ENCODE measurements at places on chromosomes 12 and 14.

DNA sequence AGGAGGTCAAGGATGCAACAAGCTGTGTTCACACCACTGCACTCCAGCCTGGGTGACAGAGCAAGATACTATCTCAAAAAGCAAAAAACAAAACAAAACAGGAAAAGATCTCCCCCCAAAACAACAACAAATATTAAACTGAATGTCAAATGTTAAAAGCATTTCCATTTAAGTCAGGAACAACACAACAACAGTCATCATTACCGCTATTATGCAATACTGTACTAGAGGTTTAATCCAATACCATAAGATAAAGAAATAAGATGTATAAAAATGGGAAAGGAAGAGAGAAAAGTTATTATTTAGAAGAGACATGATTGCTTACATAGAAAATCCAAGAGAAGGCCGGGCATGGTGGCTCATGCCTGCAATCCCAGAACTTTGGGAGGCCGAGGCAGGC is 36.6 kb downstream of the FERMT2 start:
- no peak for DNase-seq

DNA sequence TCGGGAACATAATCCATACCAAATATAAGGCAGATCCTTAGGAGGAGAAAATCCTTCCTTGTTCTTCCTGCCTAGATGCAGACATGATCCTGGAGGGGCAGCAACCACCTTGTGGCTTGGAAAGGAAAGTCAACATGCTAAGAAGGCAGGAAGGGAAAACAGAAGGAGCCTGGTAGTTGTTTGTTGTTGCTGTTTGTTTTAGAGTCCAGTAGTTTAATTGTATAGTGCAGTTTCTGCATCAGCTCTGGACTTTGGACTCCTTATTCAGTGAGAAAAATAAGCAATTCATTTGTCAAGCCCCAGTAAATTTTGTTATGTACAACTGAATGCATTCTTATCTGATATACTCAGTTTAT is 45.7 kb upstream of the APPL2 start:
- DNase-seq: no peak

GRCh38 chr12:66242311-66242710 is 53.3 kb downstream of the IRAK3 start:
- DNase-seq: no peak

DNA sequence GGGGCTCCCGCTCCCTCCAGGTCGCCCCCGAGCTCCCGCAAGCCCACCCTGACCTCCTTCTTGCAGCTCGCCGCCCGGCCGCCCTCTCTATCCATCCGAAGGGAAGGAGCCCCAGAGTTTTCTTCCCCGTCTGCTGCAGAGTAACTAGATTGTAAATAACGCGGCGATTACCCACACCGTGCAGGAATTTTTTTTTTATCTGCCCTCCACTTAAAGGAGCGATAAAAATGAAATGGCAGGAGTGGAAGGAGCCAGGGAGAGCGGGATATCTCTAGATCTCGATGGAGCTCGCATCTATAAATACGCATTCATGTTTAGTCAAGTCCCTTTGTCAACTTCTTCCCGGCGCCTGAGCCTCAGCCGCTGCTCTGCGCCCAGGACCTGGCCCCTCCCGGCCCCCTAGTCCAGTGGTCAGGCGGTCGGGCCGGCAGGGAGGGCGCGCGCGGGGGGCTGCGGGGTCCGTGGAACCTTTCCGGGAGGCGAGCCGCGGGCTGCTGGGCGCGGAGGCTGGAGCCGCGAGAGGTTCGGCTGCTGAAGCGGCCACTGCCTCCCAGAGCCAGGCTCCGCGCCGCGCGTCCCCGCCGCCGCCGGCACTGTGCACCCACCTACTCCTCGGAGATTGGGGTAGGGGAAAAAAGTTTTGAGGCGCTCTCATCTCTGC is 386.0 kb downstream of the BCAT1 start:
- DNase-seq: no peak

GRCh38 chr12:131753005-131753404 is 42.1 kb downstream of the SFSWAP start:
- no peak for DNase-seq

GRCh38 chr14:47526591-47527244 is 148.7 kb downstream of the MDGA2 start:
- no peak for DNase-seq

DNA sequence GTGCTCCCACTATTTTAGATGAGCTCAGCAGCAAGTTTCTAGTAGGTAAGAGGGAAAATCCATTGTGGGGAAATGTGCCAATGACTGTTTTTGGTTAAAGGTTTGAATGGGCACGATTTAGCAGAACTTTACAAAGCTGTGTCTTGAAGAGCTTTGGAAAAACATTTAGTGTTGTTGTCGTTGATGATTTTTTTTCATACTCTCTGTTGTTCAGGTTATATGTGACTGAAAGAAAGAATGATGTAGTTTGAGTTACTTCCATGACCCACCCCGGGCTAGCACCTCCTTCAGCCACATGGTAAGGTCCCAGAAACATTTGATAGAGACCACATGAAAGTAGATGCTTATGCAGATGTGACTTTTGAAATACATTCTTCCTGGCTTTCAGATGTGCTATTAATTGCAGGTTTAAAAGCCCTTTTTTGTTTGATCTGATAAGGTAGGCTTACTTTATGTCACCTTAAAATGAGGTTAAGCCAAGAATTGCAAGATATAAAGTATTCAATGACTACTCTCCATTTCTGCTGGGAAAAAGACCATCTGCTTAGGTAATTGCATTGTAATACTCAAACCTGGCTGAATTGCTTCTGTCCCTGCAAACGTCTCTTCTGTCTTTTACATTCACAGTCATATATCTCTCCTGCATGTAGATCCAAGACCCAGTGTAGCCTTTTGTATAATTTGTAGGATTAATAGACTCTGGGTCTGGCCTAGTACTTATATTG is 250.6 kb downstream of the RGS6 start:
- DNase-seq: no peak

DNA sequence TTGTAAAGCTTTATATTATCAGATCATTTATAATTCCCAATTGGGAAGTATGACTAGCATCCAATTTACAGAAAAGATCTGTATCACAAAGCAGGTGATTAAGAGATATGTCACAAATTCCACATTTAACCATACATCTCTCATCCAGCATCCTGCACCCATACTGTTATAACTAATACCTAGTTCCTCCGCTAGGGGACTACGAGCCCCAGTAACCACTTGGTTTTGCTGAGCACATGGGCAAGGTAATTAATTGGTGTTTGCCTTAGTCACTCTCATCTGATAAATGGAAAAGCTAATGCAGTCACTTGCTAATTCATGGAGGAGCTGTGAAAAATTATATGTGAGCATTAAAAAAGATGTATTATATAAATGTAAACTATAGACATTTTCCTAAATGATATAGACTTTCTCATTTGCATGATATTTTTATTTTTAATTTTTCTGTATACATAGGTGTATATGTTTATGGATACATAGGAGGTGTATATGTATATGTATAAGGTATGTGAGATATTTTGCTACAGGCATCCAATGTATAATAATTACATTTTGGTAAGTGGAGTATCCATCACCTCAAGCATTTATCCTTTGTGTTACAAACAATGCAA is 1031.8 kb downstream of the GALC start:
- DNase-seq: no peak

DNA sequence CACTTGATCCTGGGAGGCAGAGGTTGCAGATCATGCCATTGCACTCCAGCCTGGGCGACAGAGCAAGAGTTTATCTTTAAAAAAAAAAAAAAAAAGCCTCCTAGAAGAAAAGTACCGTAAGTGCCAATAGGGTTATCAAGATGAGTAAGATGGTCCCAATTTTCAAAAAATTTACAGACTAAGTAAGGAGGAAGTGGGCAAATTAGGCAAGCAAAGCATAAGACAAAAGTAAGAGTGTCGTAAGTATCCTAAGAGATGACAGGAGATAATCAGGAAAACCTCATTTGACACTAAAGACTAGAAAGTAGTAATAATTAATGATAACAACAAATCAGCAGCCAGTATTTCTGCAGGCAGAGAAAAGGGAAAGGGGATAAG is 12.2 kb downstream of the PYM1 start:
- DNase-seq: no peak

DNA sequence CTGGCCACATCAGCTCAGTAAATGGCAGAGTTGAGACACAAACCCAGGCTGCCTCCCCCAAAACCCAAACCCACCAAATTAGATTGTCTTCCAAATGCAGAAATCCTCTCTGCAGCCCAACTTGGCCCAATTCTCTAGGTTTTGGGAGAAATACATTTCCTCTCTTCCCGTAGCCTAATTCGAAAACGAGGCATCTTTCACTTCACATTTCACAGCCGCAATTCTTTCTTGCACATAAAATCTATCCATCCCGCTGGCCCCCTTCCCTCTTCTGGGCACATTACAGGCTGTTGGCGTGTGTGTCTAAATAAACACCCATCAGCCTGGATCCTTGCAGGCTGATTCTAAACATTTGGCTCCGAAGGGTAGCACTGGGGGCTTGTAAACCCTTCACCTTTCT is 83.8 kb upstream of the VRK1 start:
- DNase-seq: peak; percentile 39

DNA sequence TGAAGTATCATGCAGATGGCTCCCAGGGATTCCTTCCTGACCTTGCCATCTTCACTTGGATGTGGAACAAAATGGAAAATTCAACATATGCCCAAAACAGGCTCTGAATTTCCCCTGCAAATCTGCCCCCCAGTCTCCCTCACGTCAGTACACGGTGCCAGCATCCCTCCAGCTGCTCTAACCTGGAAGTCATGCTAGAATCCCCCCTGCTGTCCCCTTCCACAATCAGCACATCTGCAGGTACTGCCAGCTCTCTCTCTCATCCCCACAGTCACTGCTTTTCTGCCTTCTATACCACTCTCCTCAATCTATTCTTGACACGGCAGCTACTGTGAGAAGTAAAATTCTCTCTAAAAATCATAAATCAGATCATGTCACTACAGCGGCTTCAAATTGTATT is 21.6 kb downstream of the GALNT6 start:
- no peak for DNase-seq

DNA sequence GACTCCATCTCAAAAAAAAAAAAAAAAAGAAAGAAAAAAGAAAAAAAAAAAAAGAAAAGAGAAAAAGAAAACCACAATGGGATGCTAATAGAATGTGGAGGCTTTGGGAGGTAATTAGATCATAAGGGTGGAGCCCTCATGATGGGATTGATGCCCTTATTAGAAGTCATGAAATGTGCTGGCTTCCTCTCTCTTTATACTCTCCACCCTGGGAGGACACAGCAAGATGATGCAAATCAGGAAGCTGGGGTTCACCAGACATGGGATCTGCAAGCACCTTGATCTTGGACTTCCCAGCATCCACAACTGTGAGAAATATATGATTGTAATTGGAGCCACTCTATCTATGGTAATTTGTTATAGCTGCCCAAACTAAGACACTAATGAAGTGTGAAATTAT is 13.4 kb upstream of the DRAM1 start:
- DNase-seq: no peak

DNA sequence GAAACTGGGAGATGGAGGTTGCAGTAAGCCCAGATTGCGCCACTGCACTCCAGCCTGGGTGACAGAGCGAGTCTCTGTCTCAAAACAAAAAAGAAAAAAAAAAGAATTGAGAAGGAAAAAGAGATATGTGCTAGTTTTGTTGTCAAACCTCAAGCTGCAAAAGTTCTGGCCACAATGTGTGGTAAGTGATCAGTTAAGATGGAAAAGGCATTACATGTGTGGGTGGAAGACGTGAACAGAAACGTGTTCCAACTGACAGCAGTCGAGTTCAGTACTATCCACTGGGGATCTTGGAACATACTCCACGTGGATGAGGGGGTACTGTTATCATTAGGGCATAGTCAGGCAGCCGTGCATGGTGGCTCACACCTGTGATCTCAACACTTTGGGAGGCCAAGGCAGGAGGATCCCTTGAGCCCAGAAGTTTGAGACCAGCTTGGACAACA is 17.3 kb downstream of the GPR68 start:
- peak; percentile 78 for DNase-seq

GRCh38 chr12:116551619-116551951 is 7.6 kb upstream of the MAP1LC3B2 start:
- DNase-seq: no peak

DNA sequence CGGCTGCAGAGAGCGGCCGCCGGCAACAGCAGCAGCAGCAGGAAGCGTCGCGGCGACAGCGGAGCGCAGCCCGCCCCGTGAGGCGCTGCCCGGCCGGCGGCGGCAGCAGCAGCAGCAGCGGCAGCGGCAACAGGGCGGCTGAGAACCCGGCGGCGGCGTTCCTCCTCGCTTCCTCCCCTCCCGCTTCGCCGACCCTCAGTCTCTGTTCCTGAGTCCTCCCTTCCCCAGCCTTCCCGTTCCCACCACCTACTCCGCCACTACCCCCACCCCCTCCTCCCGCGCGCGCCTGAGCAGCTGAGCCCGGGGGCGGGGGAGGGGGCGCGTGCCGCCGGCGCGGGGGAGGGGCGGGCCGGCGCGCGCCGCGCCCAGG is 310 bp downstream of the BICDL1 start:
- DNase-seq: peak; percentile 62

GRCh38 chr12:113464852-113465719 is 6.6 kb downstream of the LHX5 start:
- no peak for DNase-seq

DNA sequence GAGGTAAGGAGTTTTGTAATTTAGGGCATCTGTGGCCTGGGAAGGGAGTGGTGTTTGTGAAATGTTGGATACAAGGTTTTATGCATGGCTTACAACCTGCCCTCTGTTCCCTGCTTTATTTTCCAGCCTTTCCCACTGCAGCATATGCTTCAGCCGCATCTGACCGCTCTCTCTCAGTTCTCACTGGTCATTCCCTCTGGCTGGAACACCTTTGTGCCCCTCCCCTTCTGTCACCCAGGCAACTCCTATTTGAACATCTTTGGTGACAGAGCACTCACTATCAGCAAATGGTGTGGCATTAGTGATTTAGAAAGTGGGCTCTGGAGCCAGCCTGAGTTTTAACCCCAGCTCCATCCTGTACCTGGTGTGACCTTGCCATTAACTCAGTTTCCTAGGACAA is 47.5 kb upstream of the SMCO2 start:
- DNase-seq: no peak

DNA sequence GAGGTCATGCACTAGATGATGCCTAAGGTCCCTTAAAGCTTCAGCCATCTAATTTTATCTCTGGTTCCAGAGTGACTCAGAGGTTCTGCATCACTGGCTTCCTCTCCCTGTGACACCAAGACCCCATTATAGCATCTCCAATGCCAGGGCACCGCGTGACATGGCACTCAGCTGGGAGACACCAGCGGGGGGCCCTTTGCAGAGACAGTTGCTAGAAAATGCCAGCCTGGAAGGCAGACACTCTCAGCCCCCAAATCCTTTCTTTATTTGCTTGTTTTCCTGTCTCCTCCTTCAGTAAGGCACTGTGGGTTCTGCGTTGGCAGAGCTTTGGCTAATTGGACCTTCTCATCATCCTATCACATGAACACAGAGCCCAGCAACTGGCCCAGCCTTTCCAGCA is 123.5 kb upstream of the VRK1 start:
- DNase-seq: no peak

Data from natural killer cell treated with Interleukin-12 subunit alpha and Interleukin-12 subunit beta and Interleukin-15 and Interleukin-18, amount 100 ng/mL, for 72 hours (primary cell).